Astrocyte (in vitro differentiated cells and primary cell): ENCODE measurements at places on chromosomes 4 and X.

DNA sequence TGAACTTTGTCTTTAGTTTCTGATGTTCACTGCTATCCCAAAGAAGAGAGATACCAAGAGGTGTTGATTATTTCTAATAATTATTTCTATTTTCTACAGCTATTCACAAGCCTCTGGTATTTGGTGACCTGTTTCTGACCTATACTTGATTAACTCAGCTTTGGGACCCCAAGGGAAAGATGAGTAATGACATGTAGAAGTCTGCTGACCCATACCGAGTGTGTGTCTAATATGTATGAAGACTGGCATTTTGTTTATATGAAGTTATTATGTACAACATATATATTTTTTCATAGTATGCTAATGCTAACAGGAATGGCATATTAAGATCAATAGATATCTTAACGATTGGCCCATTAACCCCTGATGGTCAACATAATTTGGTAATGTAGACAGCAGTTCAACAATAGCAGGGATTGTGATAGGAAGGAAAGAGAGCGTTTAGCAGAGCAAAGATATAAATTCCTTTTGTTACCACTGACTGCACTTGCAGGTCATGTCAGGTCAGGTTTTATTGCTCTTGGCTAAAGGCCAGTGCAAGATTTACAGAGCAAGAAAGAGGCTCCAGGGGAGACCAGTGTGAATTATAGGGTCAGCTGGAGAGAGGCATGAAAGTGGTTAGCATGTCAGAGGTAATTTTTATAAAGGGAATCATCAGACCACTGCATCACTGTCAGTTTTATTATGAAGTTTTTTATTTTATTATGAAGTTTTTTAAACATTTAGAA is 94.7 kb upstream of the DIPK2B start:
- peak; percentile 53 for DNase-seq

DNA sequence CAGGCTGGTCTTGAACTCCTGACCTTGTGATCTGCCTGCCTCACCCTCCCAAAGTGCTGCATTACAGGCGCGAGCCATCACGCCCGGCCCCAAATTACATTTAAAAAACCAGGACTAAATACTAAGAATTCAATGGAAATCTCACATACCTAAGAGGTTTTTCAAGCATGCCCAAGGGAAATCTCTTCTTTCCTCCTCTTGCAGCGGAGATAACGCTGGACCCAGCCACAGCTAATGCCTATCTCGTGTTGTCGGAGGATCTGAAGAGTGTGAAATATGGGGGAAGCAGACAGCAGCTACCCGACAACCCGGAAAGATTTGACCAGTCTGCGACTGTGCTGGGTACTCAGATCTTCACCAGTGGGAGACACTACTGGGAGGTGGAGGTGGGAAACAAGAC is 7.4 kb downstream of the TRIML1 start:
- DNase-seq: no peak

DNA sequence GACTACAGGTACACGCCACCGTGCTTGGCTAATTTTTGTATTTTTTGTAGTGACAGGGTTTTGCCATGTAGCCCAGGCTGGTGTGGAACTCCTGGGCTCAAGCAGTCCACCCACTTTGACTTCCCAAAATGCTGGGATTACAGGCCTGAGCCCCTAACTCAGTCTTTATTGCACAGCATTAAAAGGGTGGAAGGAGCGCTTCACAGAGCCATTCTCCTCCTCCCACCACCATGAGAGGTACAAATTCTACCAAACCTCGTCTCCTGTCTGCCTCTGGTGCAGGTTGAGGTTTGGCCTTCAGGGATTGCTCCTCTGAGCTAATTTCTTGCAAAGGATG is 52.3 kb downstream of the TLR10 start:
- no peak for DNase-seq

- DNase-seq: peak; percentile 53
Measured at GRCh38 chr4:76872556-76872955, 25.4 kb downstream of the SOWAHB start.

DNA sequence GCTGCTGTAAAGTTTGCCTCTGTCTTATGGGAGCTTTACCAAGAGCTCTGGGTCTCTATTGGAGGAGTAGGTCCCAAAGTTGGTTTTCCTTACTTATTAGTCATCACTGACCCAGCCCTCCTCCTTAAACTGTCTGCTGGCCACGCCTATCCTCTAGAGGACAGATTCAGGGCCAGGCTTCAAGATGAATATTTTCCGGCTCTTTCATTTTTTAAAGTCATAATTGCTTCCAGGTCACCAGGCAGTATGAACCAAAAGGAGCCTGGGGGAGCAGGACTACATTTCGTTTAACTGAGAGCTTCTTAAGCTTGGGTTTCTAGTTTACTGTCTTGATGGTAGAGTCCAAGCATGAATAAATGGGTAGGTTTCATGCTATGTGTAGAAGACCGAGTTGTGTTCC is 13.7 kb downstream of the BCORL1 start:
- peak; percentile 34 for DNase-seq
